Cerebellar nuclear complex (tissue), 1 donor: ENCODE measurements at places on chromosomes 4 and X.

- no peak for DNase-seq
Measured at GRCh38 chr4:52157641-52158316, 106.7 kb downstream of the SPATA18 start.

- no peak for DNase-seq
Measured at GRCh38 chrX:112341598-112341997, 259.0 kb upstream of the TRPC5 start.

DNA sequence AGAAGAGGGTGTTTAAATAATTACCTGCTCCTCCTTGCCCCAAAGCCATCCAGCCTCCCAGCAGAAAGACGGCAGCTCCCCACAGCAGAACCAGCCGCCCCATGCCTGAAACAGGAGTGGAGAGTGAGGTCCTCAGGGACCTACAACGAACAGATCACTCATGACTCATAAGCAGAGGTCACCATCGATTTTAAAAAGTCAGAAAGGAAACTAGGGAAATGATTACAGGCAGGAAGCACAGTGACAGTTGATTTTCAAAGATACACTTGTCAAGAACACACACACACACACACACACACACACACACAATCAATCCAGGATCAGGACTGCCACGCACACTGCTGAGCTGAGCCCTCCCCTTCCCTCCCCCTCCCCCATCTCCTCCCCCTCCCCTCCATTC is at the start of gene CRLF2:
Gene CRLF2, minus strand, starts transcription at position 118 of the 400 bp plus-strand sequence. Its CDS starts 15 bp downstream, at position 103.
- DNase-seq = no peak

DNA sequence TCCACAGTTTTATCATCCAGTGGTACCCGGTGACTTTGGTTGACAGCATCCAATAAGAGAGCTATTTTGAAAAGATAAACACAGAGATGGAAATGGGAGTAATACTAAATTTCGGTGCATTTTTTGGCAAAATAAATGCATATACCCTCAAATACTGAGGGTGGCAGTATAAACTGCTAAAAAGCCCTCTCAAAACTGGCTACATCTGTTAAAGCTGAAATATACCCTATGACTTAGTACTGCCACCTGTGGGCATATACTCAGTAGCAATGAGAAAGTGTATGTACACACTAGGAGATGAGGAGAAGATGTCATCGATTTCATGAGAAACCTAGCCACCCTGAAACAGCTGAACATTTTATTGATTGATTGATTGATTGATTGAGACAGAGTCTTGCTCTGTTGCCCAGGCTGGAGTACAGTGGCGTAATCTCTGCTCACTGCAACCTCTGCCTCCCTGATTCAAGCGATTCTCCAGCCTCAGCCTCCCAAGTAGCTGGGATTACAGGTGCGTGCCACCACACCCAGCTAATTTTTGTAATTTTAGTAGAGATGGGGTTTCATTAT is 12.2 kb upstream of the TMEM128 start:
- no peak for DNase-seq

DNA sequence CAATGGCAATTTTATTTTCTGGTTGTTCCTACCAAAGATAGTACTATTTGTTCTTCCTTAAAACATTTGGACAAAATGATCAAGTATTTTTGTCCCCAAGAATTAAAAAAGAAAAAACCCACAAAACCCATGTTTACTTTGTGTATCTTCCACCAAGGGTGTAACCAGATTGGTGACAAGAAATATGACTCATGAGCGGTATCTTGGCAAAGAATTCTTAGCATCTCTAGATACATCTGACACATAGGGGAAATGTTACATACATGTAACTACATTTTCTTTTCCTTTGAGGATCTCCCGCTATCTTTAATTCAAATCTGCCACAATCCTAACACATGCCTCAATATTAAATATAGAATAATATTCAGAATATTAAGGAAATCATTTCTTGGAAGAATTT is 78.7 kb downstream of the WDFY3 start:
- DNase-seq = no peak

DNA sequence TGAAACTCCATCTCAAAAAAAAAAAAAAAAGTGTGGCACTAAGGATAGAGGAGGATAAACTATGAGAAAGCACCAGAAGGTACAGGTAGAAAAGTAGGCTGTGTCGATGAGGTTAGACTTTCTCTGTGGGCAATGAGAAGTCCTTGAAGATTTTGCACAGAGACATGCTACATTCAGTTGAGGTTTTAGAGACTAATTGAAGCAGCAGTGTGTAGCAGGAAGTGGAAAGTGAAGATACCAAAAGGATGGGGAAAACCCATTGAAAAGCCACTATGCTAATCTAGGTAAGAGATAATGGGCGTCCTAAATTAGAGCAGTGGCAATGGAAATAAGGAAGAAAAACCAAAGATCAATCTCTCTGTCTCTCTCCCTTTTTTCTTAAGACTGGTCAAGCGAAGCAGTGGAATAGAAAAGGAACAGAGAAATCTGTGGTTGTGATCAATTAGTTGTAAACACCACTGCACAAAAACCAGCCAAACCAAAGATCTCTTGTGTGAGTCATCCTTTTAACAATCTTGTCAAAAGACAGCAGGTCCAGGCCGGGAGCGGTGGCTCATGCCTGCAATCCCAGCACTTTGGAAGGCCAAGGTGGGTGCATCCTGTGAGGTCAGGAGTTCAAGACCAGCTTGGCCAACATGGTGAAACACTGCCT is 3.5 kb downstream of the SPINK2 start:
- no peak for DNase-seq

DNA sequence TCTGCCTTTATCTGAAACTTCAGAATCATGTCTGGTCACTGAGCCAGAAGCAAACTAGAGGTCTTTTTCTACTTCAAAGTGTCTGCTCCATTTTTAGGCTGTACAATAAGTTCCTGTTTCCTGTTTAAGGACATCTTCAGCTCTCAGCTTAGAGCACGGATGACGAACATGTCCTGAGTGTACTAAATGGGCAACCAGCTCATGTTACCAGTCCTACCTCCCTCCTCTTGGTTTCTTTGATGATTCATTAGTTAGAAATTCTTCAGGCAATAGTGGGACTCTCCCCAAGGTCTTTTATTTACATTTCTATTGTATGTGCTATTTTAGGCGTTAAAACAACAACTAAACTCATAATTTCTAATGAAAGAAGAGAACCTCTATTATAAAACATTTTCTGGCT is 58.0 kb downstream of the ENPEP start:
- no peak for DNase-seq

- no peak for DNase-seq
Measured at GRCh38 chrX:129797251-129797906, 17.6 kb downstream of the SASH3 start.

DNA sequence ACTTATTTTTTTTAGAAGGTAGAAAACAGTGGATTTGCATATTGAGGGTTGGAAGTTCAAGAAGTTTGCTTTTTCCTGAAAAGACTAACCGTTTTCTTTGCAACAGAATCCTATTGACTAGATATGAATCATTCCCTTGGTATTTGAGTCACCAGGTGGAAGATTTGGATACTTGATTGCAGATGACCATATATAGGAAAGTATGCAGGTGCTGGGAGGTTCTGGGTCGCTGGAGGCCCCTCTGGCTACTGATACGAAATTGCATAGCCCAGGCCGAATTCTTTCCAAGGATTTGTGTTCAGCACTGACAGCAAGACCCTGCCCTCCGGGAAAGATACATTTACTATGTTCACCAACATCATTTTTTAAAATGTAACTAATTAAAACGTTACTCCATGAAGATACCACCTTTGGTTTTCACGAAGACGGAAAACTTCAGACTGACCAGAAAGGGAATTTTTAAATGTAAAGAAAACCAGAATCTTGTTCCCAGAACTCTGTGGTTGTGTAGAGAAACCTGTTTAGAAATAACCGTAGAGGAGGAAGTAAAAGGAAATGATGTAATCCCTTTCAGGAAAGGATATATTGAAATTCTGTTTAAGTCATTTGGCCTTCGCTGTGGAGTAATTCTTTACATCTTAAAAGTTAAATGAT is 946 bp downstream of the ANXA3 start:
- DNase-seq = no peak

GRCh38 chr4:73683456-73683855 is 56.9 kb upstream of the CXCL8 start:
- no peak for DNase-seq

GRCh38 chr4:16820329-16820728 is 78.1 kb downstream of the LDB2 start:
- DNase-seq = no peak

DNA sequence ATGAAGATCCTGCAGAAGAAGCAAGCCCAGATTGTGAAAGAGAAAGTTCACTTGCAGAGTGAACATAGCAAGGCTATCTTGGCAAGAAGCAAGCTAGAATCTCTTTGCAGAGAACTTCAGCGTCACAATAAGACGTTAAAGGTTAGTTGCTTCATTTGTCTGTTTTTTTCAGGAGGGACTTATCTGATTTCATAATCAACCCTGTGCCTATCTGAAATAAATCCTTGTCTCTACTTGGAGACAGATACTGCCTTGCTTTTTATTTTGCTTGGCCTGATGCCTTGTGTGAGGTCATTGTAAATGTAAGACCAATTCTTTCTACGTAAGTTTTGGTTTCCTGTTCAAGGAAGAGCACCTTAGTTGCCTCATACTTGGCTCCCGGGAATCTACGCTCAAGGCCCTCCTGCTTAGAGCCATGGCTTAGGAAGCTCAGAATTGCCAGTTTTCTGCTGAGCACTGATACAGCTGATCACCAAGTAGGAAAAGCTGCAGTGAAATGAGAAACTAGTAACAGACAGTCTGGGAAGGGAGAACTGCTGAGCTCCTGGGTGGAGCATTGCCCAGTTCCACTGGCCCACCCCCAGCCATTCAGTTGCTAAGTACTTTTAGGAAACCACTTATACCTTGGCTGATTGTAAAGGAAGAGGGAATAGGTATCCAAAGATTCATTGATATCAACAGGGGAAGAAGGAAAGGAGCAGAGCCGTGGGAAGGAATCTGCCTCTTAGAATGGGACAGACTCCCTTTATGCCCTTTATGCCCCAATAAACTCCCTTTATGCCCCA is 41.8 kb downstream of the RBBP7 start:
- no peak for DNase-seq

DNA sequence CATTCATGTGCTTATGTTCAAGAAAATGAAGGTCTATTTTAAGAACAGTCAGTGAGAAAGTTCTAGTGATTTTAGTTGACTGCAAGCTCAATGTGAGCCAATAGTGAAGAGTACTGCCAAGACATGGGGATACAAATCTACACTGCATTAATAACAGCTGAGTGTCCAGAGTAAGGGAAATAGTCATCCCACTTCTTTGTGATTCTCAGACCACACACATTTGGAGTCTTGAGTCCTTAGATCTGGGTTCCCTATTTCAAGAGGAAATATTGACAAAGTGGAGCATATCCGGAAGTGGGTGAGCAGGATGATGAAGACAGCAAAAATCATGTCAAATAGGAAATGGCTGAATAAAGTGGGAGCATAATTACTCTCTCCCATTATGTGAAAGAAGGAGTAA is 171.1 kb downstream of the LARP7 start:
- no peak for DNase-seq

- no peak for DNase-seq
Measured at GRCh38 chr4:48321312-48321711, 20.0 kb upstream of the SLAIN2 start.

DNA sequence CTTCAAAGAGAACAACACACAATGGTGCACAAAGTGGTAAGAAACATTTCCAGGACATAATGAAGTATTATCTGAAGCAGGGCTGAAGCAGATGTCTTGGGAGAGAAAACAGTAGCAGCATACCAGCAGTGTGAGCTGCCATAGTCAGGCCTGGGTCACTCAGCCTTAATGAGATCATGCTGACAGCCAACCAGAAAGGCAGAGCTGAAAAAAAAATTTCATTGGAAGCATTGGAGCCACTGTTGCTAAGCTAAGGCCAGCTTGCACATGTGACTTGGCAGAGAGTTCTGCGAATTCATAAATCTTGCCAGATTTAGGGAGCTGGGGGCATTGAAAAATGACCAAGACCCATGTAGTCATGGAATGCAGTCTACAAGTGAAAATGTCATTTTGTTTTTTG is 444.0 kb upstream of the PITX2 start:
- no peak for DNase-seq

- no peak for DNase-seq
Measured at GRCh38 chrX:53356186-53356585, 66.3 kb downstream of the SMC1A start.

GRCh38 chr4:121712001-121712651 is 15.3 kb upstream of the ANXA5 start:
- no peak for DNase-seq

GRCh38 chr4:96543346-96543745 is 703.5 kb downstream of the PDHA2 start:
- no peak for DNase-seq

GRCh38 chr4:28462766-28463700 is 1602.4 kb downstream of the STIM2 start:
- DNase-seq = no peak

- DNase-seq = peak; percentile 57
Measured at GRCh38 chr4:100591161-100591876, 73.5 kb upstream of the EMCN start.

- DNase-seq = no peak
Measured at GRCh38 chr4:24394041-24394440, 190.3 kb downstream of the DHX15 start.

DNA sequence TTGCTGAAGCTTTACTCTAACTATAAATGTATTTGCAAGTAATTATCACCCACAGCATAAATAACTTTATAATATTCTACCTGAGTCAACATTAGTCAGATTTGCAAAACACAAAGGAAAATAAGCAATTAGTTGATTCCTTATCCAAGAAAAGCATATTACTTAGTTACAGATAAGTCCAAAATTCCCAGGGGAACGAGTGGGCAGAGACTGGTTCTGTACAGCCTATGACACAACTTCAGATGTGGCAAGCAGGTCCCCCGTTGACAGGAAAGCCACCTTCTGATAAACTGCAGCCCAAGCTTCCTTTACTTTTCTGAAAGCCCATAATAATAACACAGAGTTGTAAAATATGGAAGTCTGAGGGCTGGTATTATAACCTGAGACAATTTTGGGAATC is 62.4 kb upstream of the NDP start:
- DNase-seq = no peak

DNA sequence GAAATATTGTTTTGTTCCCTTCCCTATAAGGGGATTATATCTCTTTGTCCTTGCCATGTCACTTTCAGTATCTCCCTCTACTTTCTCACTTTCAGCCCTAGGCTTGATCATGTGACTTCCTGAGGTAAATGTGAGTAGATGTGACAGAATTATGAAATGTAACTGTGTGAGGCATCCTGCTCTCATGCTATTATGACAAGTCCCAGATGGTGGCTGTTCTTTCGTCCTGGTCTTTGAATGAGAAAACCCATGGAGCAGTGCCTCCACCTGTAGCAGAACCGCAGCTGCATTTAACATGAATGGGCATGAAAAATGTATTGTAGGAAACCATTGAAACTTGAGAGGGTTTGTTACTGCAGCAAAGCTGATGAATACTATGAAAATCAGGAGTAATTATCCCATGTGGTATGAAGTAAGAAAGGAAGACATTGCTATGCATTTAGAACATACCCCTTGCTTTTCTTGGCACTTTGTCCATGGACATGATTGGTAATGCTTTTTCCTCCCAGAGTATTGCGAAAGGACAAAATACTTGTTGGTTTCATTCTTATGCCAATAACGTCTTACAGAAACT is 202.2 kb upstream of the GPRIN3 start:
- DNase-seq = no peak

DNA sequence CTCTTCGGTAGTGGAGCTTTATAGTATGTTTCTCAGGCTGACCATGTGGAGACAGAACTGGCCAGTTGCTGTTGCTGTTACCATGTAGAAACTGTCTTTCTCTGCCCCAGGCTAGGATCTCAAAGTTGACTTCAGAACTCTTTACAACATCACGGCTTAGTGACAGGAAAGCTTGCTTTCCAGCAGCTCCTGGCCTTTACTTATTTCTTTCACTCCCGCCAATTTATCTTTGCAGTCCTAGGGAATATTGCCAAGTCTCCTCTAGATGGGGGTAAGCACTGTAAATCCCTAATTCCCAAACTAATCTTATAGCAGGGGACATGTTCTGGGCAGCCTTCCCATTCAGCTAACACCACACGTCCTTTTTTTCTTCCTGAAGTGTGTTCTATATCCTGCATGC is 631.6 kb downstream of the SPRY1 start:
- DNase-seq = no peak
